ENCODE measurements at places on chromosomes 16 and 17.
A peak's percentile ranks its signal among the peaks of the same experiment; 100 is the strongest.

GRCh38 chr17:41419716-41420115, 4.7 kb downstream of the KRT37 start:
- H3K27me3 ChIP-seq, result no peaks in the 10 kb centered on the region
- no peak overlapping the region for H3K27ac ChIP-seq
- no peaks in the 10 kb centered on the region for H3K36me3 ChIP-seq
- H3K4me1 ChIP-seq, result peaks cover 4% of the 10 kb centered on the region
- no peak for DNase-seq

DNA sequence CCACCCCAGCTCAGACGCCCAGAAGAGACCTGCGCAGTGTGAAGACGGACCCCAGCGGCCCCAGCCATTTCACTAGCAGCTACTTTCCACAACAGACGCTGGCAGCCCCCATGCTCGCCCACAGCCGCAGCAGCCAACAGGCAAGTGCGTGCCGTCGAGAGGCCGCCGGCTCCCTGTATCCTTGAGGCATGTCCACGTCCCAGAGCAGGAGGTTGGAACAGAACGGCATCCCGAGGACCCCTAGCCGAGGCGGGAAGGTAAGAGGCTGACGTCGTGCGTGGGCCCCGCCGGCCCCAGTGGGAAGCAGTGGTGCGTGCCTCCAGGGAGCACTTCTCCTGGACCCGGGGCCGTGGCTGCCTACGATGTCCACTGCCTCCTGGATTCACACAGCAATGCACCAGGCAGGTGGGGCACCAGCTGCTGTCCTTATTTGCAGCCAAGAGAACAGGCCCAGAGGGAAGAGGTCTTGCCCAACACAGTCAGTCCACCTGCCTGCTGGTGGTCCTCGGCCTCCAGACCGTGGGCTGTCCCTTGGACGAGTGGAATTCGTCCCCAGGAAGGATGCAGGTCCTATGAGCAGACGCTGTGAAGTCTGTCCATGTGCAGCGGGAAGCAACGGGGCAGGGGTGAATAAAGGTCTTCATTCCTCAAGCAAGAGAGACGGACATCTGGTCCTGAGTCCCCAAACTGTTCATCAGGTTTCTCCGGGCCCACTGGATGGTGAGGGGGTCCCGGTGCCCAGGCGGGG, 38.5 kb downstream of the SLC7A5 start:
- peaks cover 39% of the 10 kb centered on the region for H3K36me3 ChIP-seq
- peaks cover 2% of the 10 kb centered on the region for H3K4me1 ChIP-seq

DNA sequence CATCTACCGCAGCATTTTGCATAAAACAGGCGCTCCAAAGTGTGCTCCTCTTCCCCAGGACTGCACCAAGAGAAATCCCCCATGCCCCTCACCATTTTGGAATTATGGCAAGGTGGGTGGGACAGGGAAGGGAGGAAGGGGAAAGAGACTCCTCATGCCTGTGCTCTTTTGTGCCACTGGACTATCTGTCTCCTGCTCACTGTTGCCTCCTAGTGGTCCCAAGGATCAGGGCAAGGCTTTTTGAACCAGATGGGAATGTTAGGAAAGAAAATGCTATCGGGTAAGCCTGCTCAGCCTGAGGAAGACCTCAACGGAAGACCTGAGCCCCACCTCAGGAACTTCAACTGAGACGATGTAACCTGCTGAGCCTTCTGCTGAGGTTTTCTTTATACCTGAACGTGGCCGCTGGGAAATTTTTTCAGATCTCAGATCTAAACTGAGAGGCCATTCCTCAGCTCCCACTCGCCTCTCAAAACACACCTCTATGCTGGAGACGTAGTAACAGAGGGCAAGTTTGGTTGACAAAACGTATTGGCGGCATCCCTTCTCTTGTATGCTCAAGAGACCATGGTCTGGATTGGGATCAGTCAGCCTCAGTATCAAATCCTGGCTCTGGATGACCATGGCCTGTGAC, 58.3 kb downstream of the SPACA3 start:
- H3K27me3 ChIP-seq, result peaks cover 1% of the 10 kb centered on the region
- peak; percentile 59 for DNase-seq
- no peak overlapping the region for H3K4me3 ChIP-seq

GRCh38 chr17:41580687-41581365, 5.9 kb downstream of the KRT14 start:
- no peaks in the 10 kb centered on the region for H3K36me3 ChIP-seq
- H3K27me3 ChIP-seq, result peaks cover 37% of the 10 kb centered on the region
- no peak overlapping the region for H3K4me3 ChIP-seq
- no peaks in the 10 kb centered on the region for H3K4me1 ChIP-seq
- no peak for DNase-seq
- no peak overlapping the region for H3K27ac ChIP-seq

- no peak overlapping the region for H3K4me3 ChIP-seq
- peaks cover 18% of the 10 kb centered on the region for H3K27me3 ChIP-seq
- H3K36me3 ChIP-seq, result no peaks in the 10 kb centered on the region
- H3K27ac ChIP-seq, result no peak overlapping the region
These were observed 15.0 kb upstream of the ADORA2B start for GRCh38 chr17:15929941-15930340.

- H3K27me3 ChIP-seq, result no peaks in the 10 kb centered on the region
- peak; percentile 72 for DNase-seq
- peaks cover 3% of the 10 kb centered on the region for H3K4me1 ChIP-seq
- H3K27ac ChIP-seq, result no peak overlapping the region
- H3K4me3 ChIP-seq, result peak overlapping the region; percentile 62
These were observed 1.4 kb downstream of the HAGHL start for GRCh38 chr16:728131-728889.

DNA sequence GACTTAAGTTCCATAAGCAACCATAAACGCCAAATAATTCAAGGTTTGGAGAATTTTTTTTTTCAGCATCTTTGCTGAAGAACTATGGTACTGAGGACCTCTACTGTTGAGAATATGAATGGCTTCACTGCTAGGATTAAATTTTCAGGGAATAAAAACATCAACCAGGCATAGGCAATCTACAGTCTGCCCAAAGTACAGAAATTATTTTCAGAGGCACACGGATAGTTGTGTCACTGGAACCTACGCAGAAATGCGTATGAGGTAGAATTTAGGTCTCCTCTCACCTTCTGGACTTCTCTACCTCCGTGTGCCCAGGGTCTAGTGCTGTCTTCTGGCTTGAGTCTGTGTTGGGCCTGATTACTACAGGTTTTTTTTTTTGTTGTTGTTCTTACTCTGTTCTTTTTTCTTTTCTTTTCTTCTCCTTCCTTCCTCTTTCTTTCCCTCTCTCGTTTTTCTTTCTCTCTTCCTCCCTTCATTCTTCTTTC, 39.7 kb downstream of the NACA2 start:
- no peak for DNase-seq
- H3K4me3 ChIP-seq, result no peak overlapping the region
- H3K27ac ChIP-seq, result no peak overlapping the region
- H3K36me3 ChIP-seq, result no peaks in the 10 kb centered on the region
- H3K27me3 ChIP-seq, result peaks cover 22% of the 10 kb centered on the region
- H3K4me1 ChIP-seq, result no peaks in the 10 kb centered on the region

DNA sequence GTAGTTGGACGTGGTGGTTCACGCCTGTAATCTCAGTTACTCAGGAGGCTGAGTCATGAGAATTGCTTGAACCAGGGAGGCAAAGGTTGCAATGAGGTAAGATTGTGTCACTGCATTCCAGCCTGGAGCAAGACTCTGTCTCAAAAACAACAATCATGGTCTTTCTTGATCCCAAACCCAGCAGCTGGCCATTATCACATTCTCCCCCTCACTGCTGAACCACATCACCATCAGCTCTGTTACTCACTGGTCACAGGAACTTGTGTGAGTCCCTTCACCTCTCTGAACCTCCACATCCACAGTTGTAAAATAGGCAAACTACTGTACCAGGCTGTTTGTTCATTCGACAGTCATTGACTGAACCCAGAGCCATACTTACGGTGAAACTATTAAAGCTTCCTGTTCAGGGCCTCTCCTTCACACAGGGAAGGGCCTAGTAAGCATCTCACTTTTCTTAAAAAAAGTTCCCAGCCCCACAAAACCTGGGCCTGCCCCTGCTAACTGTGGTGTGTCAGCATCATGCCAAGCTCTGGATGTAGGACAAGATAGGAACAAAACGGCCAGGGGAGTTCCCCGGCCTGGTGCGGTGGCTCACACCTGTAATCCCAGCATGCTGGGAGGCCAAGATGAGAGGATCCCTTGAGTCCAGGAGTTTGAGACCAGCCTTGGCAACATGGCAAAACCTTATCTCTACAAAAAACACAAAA, 104.7 kb downstream of the COPRS start:
- H3K4me1 ChIP-seq, result no peaks in the 10 kb centered on the region
- no peaks in the 10 kb centered on the region for H3K27me3 ChIP-seq
- no peak overlapping the region for H3K4me3 ChIP-seq
- H3K36me3 ChIP-seq, result no peaks in the 10 kb centered on the region
- no peak for DNase-seq
- no peak overlapping the region for H3K27ac ChIP-seq

DNA sequence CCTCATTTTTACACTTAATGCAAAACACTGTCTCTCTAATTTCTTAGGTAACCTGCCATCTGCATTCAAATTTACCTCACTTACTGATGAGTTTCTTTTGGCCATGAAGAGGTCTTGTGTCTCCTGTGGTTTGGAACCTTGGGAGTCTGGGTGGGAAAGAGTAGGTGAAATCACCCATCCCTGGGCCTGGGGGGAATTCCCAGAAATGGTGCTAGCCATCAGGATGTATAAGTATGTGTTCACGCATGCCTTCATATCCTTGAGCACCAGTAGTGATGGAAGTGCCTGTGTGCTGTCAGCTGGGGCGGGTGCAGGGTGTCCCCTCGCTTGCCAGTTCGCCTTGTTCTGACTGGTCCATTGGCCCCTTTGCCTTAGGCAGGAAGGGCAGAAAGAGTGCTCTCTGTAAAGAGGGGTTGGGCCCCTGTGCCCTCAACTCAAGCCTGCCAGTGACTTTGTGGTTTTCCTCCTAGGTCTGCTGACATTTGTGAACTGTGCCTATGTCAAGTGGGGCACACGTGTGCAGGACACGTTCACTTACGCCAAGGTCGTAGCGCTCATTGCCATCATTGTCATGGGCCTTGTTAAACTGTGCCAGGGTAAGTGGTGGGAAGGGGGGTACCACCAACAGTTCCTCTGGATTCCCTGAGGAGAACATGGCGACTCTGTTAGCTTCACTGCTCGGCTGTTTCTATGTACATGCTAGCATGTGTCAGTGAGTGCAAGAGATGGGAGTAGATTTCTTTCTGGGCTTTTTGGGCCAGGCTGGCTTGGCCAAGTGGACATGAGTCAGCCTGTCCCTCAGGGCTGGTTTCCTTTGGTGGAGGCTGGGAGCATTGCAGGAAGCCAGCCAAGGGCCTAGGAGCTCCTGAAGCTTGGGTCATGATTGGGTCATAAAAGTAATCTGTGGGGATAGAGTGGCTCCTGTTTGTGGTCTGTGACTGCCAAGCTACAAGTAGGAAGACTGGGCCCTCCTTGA, 23.2 kb downstream of the SLC7A6OS start:
- peaks cover 89% of the 10 kb centered on the region for H3K4me1 ChIP-seq
- H3K27me3 ChIP-seq, result no peaks in the 10 kb centered on the region
- peak; percentile 64 for DNase-seq
- H3K36me3 ChIP-seq, result peaks cover 73% of the 10 kb centered on the region
- H3K27ac ChIP-seq, result peak overlapping the region; percentile 95

DNA sequence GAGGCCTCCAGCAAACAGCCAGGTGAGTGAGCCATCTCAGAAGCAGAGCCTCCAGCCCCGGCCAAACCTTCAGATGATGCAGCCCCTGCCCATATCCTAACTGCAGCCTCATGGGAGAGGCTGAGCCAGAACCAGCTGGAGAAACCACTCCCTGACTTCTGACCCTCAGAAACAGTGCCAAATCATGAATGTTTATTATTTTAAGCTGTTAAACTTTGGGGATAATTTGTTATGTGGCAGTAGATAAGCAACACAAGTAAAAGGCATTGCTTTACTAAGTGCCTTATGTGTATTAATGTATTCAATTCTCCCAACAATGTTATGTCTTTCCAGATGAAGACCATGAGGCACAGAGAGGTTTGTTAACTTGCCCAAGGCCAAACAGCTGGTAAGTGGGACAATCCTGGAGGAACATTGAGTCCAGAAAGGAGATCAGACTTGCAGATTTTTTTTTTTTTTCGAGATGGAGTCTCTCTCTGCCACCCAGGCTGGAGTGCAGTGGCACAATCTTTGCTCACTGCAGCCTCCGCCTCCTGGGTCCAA, 59.6 kb downstream of the SOCS1 start:
- H3K36me3 ChIP-seq, result no peaks in the 10 kb centered on the region
- H3K4me1 ChIP-seq, result peaks cover 15% of the 10 kb centered on the region
- no peak overlapping the region for H3K27ac ChIP-seq
- H3K27me3 ChIP-seq, result no peaks in the 10 kb centered on the region
- H3K4me3 ChIP-seq, result no peak overlapping the region

GRCh38 chr17:37176723-37177122, 199.1 kb upstream of the C17orf78 start:
- DNase-seq, result no peak
- peaks cover 46% of the 10 kb centered on the region for H3K36me3 ChIP-seq
- no peak overlapping the region for H3K27ac ChIP-seq
- no peaks in the 10 kb centered on the region for H3K4me1 ChIP-seq
- no peak overlapping the region for H3K4me3 ChIP-seq
- no peaks in the 10 kb centered on the region for H3K27me3 ChIP-seq

- no peaks in the 10 kb centered on the region for H3K36me3 ChIP-seq
- no peak overlapping the region for H3K4me3 ChIP-seq
- H3K27me3 ChIP-seq, result peaks cover 18% of the 10 kb centered on the region
- no peak for DNase-seq
- H3K4me1 ChIP-seq, result peaks cover 13% of the 10 kb centered on the region
These were observed 2.6 kb downstream of the BAIAP3 start for GRCh38 chr16:1335996-1336395.

DNA sequence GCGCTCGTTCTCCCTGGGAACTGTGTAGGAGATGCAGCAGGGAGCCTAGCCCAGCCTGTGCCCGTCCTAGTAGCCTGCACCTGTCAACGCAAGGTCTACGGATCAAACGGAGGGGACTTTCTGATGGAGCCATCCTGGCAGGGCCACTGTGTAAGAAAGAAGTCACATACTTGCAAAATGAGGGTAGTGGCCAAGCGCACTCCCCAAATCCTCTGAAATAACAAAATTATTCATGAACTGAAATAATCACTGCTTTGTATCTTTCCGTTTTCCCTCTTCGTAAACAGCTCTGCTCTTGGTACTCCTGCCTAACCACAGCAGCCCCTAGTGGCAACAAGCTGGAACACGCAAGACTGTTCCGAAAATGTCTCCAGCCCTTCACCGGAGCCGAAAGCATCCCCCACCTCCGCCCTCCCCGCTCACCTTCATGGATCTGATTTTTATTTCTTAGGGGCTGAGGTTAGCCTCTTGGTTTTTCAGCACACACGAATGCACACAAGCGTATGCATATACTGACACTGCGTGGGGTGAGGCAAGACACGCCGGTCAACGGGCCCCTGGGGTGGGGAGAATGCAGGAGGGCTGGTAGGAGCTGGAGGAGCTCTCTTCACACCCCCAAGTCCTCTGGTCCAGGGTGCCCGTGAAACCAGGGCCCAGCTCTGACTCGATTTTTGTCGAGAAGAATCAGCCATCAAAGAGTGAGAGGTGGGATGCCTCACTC, 100.8 kb downstream of the ABCC12 start:
- no peaks in the 10 kb centered on the region for H3K4me1 ChIP-seq
- no peak overlapping the region for H3K4me3 ChIP-seq
- no peaks in the 10 kb centered on the region for H3K36me3 ChIP-seq
- peak; percentile 48 for DNase-seq
- no peak overlapping the region for H3K27ac ChIP-seq
- H3K27me3 ChIP-seq, result peaks cover 14% of the 10 kb centered on the region

GRCh38 chr17:32976131-32976530, 15.5 kb upstream of the SPACA3 start:
- peaks cover 8% of the 10 kb centered on the region for H3K27me3 ChIP-seq
- H3K36me3 ChIP-seq, result no peaks in the 10 kb centered on the region
- H3K4me3 ChIP-seq, result no peak overlapping the region
- H3K4me1 ChIP-seq, result peaks cover 4% of the 10 kb centered on the region
- H3K27ac ChIP-seq, result no peak overlapping the region
- DNase-seq, result no peak

Measured in activated CD8-positive, alpha-beta T cell treated with anti-CD3 and anti-CD28 coated beads for 36 hours (primary cell).